ENCODE measurements at places on chromosomes 1 and 21.

DNA sequence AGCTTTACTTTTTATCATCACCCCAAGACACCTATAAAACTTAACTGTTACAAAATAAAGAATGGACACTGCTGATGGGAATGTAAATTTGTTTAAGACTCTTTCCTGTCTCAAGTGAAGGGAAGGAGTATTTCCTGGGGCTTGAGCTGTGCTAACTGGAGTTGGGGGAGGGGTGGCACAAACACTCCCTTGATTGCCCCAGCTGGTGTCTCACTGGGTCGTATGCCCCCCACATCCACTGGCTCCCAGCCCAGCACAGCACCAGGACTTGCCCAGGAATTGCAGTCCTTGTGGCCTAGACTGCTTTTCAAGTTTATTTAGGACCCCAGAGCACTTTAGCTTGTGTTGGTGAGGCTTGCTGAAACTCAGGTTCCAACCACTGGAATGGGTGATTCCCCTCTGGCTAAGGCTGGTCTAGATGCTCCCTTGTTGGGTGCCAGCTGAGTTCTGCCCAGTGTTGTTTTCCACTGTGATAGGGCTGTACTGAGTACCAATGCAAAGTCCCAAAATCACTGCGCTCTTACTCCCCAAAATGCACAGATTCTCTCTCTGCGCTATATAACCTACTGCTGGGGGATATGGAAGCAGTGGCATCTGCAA is 49.1 kb upstream of the DR1 start:
- DNase-seq, result no peak

DNA sequence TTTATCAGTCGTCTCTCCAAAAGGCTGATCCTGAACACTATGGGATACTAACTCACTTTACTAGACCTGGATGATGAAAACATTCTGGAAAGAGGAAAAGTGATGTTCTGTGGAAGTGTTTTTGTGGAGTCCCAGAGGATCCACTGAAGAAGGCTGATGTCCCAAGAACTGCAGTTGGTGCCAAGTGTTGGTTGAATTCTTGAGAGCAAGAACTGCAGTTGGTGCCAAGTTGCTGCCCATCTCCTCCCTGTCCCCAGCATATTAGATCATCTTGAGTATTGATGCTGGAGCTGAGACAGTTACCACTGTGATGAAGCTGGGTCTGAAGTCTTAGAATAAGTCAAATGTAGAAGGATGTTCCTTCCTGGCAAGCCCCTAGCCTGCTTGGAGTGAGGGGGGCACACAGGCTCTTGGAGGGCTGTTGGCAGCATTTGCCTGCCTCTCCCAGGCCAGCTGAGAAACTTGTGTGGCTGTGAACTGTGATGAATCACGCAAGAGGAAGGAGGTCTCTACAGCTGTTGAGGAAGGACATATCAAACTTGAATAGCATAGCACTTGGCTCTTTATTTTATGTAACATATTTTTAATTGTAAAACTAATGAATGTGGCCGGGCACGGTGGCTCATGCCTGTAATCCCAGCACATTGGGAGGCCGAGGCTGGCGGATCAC is 48.1 kb downstream of the DNAJC6 start:
- no peak for DNase-seq

DNA sequence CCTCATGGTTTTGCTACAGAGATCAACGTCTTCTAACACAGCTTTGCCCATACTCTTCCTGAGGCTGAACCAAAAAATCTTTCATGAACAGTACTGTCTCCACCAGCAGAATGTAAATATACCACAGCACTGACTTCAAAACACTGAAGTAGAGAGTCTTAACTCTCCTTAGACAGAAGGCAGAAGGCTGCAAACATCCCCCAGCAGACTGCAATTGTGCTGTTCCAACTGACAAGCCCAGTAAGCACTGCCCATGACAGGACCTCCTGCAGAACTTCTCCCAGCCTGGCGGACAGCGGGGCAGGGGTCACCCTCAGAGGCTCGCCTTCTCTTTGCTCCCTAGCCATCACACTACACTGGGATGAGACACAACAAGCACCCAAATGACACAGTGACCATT is 218.7 kb downstream of the RERE start:
- no peak for DNase-seq

- no peak for DNase-seq
Observed at GRCh38 chr21:37373539-37373938, 7.0 kb downstream of the DYRK1A start.

DNA sequence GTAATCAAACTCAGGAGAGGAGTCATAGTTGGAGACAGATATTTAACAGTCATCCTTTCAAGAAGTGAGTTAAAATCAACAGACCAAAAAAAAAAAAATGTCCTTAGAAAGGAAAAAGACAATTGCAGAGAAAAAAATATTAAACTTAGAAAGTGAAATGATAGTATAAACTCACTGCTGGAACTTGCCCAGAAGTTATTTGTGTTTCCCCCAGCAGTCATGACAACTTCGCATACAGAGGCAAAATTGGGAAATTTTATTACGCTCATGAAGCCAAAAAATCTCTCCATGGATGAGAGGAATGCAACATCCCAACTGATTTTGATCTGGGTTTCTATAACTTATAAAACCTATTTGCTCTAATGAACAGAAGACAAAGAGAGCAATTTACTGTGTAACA is 198.2 kb downstream of the LRRC7 start:
- no peak for DNase-seq

DNA sequence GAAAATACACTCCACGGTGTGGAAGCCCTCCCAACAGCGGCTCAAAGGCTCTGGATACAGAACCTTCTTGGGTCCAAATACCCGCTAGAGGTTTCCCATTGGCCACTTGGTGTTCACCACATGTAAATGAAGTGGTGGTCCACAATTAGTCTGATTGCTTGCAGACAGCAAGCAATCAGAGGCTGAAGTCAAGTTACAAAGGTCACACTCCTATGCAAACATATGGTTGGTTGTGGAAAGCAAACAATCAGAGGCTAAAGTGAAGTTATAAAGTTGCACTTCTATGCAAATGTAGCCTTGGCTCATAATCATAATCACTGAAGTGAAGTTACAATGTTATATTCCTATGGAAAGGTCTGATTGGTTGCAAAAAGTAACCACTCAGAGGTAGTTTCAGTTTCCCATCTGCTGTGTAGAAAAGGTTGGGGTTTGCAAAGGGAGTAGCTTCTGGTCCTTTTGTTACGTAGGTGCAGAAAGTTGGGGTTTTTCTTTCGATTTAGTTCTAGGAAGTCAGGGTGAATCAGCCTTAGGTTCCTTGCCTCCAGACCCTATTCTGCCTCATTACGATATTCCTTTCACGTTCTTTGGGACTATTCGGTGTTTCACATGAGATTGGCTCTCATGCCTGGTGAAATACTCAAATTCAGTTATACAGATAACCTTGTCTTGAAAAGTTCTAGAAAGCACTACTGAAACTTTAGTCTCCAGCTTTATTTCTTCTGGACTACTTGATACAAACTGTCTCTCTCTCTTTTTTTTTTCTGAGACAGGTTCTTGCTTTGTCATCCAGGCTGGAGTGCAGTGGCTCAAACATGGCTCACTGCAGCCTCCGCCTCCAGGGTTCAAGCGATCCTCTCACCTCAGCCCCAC is 36.7 kb upstream of the MTF2 start:
- peak; percentile 43 for DNase-seq

DNA sequence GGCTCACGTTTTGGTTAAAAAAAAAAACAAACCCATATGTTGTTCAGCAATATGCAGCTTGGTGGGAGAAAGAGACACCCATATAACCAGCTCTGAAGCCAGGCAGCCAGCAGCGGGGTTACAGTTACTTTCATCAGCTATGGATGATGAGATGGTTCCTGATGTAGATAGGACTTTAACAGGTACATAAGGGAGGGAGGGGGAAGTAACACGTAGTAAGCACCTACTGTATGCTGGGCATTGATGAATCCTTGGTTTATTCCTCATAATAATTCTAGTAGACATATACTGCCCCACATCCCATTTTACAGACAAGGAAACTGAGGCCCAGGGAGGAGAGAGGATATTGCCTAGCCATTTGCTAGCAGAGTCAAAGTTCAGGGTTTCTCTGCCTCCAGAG is 2.0 kb downstream of the SLC1A7 start:
- DNase-seq, result no peak

- no peak for DNase-seq
Observed at GRCh38 chr21:32613436-32614043, 1.4 kb upstream of the CFAP298 start.

- peak; percentile 44 for DNase-seq
Observed at GRCh38 chr1:65063025-65063424, 85.0 kb upstream of the AK4 start.

GRCh38 chr21:41133874-41134522 is 34.0 kb upstream of the BACE2 start:
- peak; percentile 36 for DNase-seq

GRCh38 chr1:43422995-43423671 is 30.6 kb downstream of the HYI start:
- DNase-seq, result no peak

- DNase-seq, result no peak
Observed at GRCh38 chr1:113091988-113092594, 19.1 kb downstream of the LRIG2 start.

DNA sequence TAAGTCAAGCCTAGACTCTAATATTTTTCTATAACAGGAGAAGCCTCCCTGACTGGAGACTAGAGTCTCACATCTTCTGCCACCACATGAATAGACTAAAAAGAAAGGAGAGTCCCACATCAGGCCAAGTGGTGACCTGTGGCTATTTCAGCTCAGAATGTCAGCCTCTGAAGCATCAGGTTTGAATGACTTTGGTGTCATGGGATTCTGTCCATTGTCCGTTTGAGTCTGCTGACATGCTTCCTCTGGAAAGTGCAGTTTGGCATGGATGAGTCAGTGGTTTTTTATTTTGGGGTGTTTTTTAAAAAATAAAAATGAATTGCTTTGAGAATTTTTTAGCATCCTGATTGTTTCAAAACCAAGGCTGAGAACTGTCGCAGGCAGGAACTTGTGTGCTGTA is 19.5 kb downstream of the DYRK3 start:
- no peak for DNase-seq

- DNase-seq, result no peak
Observed at GRCh38 chr1:228748431-228748830, 13.2 kb downstream of the RHOU start.

GRCh38 chr1:10899490-10900250 is 103.2 kb upstream of the CASZ1 start:
- no peak for DNase-seq

DNA sequence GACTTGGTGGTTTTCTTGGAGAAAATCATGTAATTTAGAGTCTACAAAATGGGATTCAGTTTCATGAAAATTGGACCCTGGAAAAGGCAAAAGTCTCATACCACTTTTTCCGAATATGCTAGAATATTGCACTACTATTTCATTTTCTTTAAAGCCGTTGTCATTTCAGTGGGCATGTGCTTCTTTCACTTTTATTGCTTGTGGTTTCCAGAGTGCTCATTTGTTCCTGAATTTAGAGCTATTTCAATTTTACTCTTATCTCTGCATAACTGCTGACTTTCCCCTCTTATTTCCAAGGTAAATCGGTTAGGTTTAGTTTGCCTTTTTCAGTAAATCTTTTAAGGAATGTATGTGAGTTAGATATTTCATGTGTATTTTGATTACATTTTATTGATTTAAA is 11.6 kb downstream of the HHAT start:
- no peak for DNase-seq

GRCh38 chr1:37342736-37343135 is 131.6 kb upstream of the ZC3H12A start:
- no peak for DNase-seq

- no peak for DNase-seq
Observed at GRCh38 chr1:88802404-88802803, 89.0 kb downstream of the GTF2B start.

DNA sequence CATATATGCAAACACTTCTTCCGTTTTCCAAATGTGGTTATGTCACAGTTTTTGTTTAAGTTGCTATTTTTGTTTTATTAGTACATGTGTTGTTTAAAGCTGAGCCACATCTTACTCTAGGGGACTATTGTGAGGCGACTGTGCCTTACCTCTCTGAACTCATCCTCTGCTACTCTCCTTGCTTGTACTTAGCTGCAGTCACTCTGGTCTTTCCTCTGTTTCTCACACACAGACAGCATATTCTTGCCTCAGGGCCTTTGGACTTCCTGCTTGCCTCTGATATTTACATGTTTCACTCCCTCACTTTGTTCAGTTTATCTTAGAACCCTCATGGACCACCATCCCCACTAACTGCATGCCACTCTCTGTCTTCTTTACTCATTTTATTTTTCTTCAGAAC is 101.1 kb downstream of the MACF1 start:
- peak; percentile 6 for DNase-seq

DNA sequence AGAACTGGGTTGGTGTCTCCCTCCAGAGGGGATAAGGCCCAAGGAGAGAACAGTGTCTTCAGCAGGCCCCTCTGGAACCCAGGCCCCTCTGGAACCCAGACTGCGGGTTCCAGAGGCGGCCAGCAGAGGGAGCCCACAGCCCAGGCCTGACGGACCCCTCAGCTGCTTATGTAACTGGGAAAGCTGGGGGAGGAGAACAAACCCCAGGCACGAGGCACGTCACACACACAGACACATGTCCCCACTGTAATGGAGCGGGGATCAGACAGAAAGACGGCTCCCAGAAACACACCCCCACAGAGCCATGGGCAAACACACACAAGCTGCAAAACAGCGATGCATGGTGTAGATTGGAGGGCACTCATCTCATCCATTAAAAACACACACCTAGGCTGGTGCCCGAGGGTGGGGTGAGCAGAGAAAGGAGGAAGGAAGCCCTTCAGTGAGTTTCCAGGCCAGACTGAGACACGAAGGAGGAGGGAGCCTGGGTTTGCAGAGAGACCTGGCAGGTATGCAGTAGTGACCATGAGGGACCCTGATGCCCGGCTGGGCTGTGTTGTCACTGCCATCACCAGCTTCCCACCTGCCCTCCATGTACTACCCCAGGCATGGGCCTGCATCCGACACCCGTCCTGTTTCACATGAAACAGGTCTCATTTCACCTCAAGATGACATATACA is 2.8 kb upstream of the IGSF8 start:
- peak; percentile 86 for DNase-seq

GRCh38 chr1:206101351-206102045 is 15.7 kb downstream of the AVPR1B start:
- DNase-seq, result no peak

GRCh38 chr1:86714159-86714558 is 9.8 kb downstream of the SH3GLB1 start:
- DNase-seq, result no peak

- no peak for DNase-seq
Observed at GRCh38 chr1:59098655-59099054, 198.2 kb upstream of the FGGY start.

DNA sequence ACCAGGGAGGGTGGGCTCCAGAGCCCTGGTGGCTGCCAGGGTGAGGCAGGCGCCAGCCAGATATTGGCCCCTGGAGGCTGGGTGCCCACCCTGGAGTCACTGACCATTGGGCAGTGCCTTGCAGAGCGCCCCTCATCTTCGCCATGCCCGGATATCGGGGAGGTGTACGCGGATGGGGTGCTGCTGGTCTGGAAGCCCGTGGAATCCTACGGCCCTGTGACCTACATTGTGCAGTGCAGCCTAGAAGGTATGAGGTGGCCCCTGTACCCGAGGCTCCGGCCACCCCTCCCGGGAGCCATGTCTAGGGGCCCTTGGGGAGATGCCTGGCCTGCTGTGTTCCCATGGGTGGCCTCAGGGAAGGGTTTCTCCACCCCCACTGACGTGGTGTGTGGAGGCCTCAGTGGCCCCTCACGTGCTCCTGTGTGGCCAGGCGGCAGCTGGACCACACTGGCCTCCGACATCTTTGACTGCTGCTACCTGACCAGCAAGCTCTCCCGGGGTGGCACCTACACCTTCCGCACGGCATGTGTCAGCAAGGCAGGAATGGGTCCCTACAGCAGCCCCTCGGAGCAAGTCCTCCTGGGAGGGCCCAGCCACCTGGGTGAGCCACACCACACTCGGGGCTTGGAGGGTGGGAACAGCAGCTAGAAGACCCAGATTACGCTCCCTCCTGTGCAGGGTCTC is 30.9 kb downstream of the TRIM11 start:
- DNase-seq, result no peak

- peak; percentile 28 for DNase-seq
Observed at GRCh38 chr1:112507921-112508277, 866 bp upstream of the WNT2B start.

Data from OCI-LY7 (cell line).